ENCODE measurements at places on chromosomes 2 and 18.

GRCh38 chr2:16663121-16663905 is 2.3 kb downstream of the CYRIA start:
- no peak for DNase-seq

DNA sequence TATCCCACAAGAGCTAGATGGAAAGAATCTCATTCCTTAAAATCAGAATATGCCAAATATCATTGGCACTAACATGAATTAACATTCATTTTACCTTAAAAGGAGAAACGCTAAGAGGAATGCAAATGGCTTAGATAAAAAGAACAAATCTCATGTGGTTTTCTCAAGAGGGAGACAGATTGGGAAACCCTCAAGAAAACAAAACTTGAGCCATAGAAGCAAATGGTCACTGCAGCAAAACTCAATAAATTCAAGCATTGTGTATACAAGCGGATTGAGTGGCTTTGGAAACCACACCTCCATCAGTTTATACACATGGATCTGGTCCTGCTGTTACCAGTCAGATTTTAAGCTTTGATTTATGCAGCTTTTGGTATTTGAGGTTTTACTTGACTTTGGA is 1331.8 kb upstream of the ZEB2 start:
- DNase-seq = no peak

DNA sequence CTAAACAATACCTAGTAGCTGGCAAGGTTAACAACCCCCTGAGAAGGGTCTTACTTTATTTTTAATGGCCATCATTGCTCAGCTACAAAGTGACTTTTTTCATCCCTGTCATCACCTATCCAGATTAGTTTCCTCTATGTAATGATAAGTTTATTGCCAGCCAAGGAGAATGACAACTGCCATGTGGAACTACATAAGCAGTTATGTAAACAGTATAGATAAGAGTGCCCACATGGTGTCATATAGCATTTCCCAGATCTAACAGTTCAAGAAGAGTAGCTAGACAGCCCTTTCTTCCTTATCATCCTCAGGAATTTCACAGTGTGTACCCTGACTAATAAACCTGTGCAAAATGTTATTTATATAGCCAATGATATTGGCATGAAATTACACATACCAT is 240.2 kb upstream of the PIK3C3 start:
- DNase-seq = no peak

DNA sequence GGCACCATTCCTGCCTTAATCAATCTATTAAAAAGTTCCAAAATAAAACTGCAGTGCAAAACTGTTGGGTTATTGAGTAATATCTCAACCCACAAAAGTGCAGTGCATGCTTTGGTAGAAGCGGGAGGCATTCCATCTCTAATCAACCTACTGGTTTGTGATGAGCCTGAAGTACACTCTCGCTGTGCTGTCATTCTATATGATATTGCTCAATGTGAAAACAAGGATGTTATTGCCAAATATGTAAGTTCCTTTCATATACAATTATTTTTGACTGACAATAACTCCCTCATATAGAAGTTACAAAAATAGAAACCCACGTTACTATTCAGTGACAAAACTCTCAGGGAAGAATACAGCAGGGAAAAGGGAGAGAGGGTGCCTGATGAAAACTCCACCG is 43.0 kb downstream of the OSGEPL1 start:
- no peak for DNase-seq

DNA sequence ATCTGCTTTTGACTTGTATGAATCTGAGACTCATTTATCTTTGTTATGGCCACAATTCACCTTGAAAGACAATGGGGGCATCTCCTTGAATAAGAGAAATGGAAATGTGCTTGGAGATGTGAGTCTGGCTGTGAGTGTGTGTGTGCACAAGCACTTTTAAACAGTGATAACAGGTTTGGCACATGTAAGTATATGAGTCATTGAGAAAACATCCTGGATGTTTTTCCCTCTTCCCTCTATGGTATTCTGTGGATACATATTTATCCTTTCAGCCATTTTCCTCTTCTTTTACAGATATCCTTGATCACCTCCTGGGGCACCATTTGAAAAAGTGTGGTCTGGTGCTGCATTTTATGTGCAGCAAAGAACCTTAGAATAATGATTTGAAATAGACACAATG is 317.3 kb upstream of the THUMPD2 start:
- DNase-seq = no peak

DNA sequence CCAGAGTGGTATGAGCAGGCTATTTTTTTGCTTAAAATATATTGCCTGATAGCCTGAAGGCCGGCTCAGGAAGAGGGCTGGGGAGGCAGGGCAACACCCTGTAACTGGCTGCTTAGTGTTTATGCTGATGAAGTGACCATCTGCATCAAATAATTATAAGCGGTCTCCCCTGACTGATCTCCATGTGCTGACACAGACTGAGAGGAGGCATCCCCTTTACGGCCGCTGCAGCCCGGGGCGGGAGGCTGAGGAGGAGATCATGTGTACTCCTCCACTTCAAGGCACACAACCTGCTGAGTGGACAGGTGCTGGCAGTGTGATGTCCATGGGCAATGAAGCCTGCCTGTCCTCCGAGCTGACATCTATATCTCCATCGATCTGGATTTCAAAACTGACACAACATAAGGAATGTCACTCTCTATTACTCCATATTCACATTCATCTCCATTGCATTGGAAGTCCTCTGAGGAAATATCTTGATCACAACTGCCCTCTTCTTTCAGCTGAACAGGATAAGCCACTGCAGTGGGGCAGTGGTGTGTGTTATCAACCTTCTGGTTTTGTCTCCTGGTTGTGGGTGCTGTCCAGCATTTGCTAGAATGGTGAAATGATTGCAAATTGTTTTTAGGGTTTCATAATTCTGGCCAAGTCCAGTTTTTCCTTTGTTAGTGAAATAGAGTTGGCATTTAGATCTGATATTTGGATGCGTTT is 143.5 kb downstream of the AQP4 start:
- no peak for DNase-seq

DNA sequence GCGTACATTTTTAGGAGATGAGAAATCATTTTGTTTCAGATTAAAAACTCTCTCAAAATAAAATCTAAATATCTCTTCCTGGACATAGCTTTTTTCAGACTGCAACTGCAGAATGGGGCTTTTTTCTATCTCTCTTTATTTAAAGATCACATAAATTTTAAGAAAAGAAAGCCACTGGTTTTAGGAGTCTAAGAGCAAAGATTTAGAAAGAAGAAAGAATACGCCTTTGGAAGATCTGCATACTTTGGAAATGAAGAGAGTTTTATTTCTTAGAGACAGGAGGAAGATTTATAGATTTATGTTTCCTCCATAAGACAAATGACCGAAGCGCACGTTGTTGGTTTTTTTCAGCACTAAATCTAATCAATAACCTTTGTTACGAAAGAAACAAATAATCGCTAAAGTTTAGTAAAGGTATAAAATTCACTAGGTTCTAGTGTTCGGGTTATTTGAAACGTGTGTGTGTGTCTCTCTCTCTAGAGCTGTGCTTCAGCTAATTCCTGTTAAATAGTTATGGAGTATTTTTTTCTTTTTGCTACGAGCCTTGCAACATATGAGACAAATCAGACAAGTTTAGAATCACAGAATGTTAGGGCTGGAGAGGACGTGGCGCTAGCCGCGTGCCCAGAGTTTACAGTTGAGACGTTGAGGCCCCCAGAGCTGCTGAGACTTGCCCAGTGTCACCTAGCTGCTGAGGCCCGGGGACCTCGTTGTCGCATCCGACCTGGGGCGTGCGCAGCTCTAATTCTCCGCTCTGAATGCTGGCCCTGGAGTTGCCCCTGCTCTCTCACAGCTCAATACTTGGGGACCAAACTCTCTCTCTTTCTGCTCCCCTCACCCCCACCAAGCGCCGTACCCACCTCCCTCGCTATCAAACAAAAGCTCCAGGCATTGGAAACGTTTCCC is 69.9 kb downstream of the CTAGE1 start:
- peak; percentile 64 for DNase-seq

DNA sequence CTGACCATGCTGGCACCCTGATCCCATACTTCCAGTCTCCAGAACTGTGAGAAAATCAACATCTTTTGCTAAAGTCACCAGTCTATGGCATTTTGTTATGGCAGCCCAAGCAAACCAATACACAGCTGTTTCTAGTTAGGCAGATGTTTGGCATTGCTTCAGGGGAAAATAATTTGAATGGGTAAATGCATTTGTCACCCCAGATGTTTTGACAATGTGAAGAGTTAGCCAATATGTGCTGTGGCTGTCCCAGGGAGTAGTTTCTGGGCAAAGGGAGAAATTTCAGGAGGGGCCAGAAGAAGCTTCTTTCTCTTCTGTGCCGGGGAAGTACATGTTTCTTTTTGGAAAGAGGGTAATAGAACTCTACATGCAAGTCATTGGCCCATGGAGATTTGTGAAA is 619.0 kb downstream of the SLC4A3 start:
- DNase-seq = no peak

DNA sequence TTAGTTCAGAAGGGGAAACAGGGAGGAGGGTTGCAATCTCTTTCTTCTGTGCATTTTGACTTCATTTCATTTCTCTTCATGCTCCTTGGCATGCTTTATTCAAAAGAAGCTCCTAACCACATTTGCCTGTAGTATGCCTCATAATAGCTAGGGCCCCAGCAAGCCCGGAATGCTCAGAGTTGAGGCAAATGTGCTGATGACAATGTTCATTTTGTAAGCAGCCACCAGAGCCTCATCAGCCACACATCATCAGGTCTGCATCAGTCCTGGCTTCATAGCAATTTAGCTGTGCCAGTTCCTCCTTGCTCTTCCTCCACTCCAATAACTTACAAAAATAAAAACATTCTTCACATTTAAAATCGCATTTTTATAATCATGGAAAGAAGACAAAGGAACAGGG is 65.4 kb upstream of the MMADHC start:
- no peak for DNase-seq

DNA sequence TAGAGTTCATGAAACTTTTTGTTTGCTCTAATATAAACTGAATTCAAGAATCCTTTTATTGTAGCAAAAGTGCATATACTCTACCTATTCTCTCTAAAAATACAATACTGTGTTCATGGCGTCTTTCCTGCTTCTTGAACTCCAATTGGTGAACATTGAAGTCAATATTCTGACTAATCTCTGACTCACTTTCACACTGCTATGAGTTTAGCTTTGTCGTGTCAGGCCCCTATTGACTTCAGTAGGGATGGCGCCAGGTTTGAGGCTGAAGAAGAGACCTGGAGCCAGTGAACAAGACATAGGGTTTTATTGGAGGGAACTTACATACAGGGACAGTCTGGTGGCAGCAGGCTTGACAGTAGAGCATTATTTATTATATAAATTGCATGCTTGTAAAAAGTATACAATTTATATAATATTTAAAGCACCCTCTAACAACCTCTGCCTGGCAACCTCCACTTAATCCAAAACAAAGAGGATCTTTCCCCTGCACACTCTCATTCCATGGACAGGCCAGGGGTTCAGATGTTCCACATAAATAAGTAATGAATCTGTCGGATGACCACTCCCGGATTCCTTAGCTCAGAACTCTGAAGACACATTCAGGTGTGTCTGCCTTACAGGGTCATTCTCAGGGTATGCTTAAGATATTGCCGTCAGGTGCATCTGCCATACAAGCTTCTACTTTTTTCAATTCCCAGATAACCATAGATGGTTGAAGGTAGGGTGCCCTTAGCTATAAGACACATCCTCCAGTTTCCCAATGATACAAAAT is 141.0 kb downstream of the CERS6 start:
- DNase-seq = no peak

DNA sequence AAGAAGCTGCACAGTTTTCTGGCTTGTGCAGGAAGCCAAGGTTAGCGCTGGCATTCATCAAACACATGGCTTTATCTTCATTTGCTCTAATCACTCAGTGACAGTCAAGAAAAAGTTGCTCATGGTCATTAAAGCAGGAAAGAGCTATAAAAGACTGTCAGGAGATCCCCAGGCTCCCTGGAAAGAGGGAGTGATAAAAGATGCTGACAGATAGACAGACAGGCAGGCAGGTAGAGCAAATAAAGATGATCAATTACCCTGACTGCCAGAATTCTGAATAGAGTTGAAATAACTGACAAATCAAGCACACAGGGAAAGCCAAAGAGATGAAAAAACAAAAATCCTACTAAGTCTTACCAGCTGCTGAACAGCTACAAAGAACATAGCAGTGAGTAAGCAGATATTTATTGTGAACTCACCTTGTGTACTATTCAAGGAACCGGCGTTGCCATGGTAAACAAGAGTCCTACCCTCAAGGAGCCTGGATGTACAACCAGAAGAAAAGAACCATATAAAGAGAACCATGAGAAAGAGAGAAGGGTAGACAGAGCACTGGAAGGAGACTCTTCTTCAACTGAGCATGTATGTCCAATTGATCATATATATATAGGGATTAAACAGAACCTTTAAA is 68.0 kb downstream of the RNF152 start:
- no peak for DNase-seq

DNA sequence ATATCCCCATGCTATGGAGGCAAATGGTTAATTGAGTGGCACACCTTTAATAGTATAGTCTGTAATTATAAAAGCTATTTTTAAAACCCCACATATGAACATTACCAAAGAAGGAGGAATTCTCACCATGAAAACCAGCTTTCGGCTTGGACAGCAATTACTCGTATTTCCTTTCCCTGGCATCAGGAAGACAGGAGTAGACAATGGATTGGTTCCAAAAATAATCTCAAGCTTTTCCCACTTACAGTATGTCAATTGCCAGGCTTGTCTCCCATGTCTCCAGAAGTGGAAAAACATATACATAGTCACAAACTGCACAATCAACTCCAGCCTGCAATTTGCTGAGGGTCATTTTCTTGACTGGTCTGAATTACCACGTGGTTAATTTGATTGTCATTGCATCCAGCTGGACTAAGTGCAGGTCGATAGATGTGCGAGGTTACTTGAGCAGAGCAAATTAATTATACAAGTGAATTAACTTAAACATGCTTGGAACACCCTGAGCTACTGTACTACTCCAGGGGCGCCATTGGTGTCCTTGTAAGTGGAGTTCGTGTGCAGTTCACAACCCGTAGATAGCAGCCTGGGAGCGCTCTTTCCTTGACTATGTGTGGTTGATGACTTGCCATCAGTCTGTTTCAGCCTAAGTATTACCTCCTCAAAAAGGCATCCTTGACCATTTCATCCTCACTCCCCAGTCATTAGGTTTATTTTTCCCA is 124.3 kb upstream of the PELI1 start:
- DNase-seq = no peak

- DNase-seq = no peak
Measured at GRCh38 chr2:237700512-237701032, 73.2 kb downstream of the LRRFIP1 start.

DNA sequence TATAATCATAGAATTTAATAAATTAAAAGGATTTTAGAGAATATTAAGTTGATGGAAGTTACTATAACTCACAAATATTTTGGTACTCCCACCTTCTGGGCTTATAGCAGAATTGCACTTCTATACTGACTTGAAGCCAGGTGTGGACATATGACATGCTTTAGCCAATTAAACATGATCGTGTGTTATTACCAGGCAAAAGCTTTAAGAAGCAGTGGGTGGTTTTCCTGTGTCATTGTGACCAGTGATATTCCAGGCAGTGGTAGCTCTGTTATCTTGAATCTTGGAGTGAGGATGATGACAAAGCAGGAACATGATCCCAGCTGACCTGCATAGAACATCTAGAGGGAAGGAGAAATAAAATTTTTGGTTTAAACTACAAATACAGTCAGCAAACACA is 370.9 kb upstream of the ZEB2 start:
- DNase-seq = no peak
